ENCODE measurements at places on chromosomes 1 and 21.

DNA sequence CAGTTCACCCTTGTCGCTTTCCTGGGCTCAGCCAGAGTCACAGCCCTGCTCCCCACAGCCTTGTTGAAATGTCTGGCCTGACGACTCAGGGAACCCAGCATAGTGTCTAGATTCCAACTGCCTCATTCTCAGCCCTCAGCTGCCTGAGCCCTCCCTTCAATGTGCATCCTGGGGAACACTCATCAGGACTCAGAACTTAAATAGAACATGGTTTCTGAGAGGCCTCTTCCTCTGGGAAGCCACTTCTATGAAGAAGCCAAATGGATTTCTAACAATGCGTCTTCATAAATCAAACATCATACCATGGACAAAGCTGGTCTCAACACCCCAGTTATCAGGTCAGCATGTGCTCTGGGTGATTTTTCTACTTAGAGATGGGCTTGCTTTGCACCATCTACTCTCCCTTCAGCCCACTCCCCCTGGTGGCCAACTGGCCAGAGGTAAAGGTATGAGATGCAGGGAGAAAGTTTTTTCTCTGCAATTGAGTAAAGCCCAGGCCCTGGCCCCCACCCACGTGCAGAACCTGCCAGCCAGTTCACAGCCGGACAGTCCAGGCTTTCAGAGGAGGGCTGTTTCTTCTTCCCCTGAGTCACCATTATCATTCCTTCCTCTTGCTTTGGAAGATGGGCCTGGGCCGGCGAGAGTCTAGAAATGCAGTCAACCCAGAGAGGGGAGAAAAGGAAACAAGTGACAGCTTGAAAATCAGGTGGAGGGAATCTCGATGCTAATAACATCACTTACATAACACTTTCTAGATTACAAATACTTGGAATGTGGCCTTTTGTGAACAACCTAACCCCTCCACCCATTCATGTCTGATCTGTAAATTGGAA lies 32.1 kb downstream of the CD244 start:
- peak; percentile 67 for DNase-seq

DNA sequence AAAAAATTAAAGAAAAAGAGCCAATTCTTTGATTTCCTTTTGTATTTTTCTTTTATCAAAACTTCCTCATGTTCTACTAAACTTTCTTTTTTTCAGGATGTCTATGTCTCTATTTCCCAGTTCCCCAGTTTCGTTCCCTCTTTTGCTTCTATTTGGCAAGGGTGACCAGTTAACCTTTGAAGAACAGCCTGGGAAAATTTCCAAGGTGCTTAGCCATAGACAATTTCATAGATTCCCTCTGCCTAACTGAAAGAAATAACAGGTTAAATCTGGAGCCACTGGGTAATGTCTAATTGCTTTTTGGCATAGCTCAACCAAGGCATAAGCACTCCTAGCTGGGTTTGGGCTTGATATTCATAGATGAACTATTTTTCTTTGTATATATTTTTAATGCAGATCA lies 272.3 kb downstream of the ADGRL2 start:
- no peak for DNase-seq

DNA sequence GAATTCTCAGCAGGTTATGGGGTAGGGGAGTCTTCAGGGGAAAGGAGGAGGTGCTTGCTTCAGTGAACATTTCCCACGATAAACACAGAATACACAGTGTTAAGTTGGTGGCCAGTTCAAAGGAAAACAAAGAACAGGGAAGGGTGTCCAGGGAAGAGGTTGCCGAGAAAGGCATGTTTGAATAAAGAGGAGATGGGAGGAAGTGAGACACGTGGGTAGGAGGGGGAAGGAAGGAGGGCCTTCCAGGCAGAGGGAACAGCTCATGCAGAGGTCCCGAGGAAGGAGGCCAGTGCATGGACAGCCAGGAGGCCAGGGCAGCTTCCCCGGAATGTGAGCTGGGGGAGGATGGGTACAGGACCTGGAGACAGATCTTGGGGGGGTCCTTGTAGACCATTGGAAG lies 130.3 kb upstream of the TMEM51 start:
- DNase-seq: no peak

GRCh38 chr1:221448585-221449175 lies 293.2 kb downstream of the DUSP10 start:
- DNase-seq: no peak

DNA sequence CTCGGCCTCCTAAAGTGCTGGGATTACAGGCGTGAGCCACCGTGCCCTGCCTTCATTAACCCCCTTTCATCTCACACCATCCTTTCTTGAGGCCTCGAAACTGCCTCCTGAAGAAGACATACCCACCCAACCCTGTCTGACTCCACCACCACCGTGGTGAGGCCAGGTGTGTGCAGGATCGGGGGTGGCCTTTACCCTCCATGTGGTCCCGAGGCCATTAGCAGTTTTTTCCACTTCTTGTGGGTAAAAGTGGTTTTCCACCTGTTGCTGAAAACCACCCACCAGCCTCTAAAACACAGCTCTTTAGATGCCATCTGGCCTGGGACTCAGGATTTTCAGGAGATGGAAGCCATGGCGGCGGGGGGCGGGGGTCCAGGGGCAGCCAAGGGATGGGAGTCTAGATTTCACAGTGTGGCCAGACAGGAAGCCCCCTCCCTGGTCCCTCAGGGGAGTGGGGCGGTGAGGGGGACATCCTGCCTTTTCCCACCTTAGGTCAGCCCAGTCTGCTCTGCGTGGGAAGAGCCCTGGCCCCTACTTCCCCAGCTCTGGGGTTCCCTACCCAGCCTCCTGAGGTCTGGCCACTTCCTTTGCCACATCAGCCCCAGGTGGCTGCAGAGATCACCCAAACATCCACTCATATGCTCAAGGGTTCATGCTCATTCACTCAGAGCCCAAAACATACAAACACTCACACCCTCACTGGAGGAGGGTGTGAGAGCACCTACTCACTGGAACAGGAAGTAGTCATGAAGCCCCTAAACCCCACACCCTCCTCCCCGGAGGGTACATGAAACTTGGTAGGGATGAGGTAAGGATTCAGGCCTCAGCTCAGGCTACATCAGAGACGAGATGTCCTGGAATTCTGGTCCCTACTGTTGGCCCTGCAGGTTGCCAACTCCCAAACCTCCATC lies 2.3 kb downstream of the FGR start:
- no peak for DNase-seq

DNA sequence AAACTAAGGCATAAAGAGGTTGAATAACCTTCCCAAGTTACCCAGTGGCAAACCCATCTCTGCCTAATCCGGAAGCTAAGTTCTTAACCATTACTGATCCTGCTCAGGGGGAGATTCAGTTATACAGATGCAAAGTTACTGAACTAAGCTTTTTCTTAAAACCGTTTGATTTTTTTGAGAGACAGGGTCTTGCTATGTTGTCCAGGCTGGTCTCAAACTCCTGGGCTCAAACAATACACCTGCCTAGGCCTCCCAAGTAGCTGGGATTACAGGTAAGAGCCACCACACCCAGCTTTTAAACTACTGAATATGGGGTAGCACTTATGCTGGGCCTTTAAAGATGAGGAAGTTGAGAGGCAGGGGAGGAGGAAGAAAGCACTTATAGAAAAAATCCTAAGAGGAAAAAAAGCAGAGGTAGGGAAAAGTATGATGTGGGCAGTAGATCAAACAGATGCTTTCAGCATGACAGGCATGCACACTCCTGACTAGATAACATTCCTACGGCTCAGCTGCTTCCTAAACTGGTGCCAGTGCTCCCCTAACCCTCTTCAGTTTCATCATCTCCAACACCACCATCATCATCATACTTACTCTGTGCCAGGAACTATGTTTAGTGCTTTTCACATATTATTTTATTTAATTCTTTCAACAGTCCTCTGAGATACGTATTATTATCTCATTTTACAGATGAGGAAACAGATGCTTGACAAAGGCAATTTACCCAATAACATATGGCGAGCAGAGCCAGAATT lies 5.8 kb downstream of the PAFAH2 start:
- DNase-seq: no peak

DNA sequence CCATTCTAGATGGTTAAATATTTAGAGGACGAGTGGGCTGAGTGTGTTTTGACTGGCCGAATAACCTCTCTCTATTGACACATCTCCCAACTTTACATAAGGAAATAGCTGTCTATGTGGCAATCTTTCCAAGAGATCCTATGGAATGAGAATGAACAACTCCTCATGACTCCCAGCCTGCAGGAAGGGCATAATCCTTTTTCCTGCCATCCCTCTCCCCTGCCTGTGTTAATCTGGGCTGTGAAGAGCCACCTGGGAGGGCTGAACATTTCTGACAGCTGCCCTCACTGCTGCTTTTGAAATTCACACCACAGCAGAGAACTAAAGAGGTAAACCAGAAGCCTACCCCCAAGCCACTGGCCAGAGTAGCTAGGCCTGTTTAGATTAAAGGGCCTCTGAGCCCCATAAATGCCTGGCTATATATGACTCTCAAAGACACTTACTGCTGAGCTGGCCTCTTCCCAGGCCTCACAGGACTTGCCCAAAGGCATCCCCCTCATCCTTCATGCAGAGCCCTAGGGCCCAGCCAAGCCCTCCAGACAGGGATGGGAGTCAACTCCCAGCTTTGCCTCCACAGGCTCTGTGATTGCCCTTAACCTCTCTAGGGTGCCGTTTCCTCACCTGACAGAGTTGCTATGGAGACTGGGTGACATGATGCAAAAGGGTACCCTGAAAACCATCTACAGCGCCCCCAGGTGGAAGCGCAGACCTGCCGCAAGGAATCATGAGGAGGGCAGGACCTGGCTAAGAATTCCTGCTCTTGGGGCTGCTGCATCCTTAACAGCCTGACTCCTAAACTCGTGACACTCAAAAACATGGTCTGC lies 42.0 kb upstream of the LDLRAP1 start:
- no peak for DNase-seq

- no peak for DNase-seq
Measured at GRCh38 chr21:38082936-38083485, 166.8 kb upstream of the KCNJ6 start.

GRCh38 chr1:233299450-233299849 lies 3.9 kb upstream of the PCNX2 start:
- DNase-seq: no peak

DNA sequence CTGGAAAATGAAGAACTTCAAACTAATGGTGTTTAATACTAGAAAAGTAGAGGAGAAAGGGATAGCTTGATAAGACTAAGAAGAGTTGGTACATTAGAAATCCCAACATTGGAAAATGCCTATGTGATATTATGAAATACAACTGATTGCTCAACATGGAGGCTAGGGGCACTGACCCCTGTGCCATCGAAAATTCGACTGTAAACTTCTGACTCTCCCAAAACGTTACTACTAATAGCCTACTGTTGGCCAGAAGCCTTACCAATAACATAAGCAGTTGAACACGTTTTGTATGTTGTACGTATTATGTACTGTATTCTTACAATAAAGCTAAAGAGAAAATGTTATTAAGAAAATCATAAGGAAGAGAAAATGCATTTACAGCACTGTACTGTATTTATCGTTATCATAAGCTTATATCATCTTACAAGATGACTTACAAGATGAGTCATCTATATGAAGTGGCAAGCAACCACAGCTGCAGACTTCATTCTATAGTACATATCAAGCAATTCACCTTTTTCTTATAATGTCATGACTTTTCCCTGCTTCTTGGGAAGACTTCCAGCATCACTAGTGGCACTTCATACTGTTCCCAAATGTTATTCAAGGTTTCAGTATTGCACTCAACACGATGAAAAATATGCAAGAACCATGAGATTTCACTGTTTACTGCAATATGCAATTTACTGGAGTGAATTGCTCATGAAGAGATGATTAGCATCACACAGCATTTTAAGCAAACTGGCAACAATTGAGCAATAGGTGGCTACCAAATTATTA lies 12.9 kb upstream of the CTSK start:
- no peak for DNase-seq

- DNase-seq: no peak
Measured at GRCh38 chr1:198623752-198624647, 14.8 kb upstream of the PTPRC start.

GRCh38 chr1:26025517-26025916 lies 3.9 kb downstream of the EXTL1 start:
- DNase-seq: no peak

GRCh38 chr1:154479764-154480421 lies 22.1 kb upstream of the TDRD10 start:
- DNase-seq: no peak

DNA sequence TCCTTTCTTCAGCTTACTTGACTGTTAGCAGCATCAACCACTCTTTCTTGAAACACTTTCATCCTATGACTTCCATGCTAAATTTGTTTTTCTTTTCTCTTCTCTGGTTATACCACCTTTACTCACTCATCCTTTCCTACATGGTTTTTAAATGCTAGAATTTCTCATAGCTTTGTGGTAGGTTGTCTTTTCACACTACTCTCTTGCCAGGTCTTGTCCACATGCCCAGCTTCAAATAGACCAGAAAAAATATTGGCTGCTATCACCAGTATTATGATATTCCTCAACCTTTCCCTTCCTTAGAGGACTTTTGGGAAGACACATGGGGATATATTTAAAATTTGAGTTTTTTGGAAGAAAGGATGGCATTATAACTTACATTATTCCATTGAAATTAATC lies 48.8 kb downstream of the PPP1R12B start:
- no peak for DNase-seq

DNA sequence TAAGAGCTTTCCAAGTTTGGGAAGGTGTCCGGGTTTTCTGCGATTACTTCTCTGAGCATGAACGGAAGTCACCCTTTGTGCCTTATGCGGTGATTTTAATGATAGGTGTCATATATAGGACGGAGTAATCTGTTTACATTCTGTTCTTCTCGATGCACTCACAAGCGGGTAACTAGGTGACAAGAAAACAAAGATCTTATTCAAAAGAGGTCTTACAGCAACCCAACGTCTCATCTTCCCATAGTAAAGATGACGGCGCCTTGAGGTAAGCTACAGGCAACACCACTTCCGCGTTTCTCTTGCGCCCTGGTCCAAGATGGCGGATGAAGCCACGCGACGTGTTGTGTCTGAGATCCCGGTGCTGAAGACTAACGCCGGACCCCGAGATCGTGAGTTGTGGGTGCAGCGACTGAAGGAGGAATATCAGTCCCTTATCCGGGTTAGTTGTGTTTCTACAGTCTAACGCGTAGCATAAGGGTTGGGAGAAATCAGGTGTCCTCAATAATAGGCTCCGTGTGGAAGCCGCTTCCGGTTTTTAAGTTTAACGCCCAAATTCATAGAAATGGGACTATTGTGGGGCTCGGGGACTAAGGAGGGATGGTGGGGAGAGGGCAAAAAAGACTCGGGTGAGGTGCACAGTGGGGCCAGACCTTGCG lies at the start of gene UFC1:
TSS of gene UFC1 (plus strand) at position 297 of the 656 bp plus-strand sequence. CDS start at position 317, 20 bp downstream.
- peak; percentile 83 for DNase-seq

DNA sequence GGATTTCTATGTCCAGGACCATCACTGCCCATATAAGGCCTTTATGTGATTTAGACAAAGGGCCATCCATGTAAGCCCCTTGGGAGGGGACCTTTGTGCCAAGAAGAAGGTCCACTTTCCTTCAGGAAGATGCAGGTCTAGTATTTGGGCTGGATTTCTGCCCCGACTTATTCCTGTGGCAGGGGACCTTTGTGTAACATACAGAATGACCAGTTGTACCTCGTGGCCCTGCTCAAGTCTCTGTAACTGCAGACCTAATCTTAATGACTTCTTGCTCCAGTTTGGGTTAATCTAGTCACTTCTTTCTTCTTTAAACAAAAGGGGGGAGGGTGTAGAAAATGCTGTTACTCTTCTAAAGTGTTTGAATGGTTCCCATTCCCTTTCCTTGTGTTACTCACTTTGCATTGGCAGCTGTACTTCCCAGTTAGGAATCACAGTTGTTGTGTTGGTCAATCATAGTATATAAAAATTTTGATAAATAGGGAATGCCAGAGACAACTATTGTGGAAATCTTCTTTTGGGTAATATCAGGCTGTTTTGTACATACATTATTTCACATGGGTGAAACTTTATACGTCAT lies 54.2 kb downstream of the MIGA1 start:
- DNase-seq: no peak

Data from left ventricle myocardium superior (tissue), 1 donor.